ENCODE measurements at places on chromosomes 12 and 14. TPM values are rescaled to one million over a fixed set of nuclear protein-coding genes. Genes with fewer than 3 reads are reported as not detected.

- no peak for DNase-seq
These were observed 45.0 kb downstream of the NOPCHAP1 start for GRCh38 chr12:105030820-105031807.

GRCh38 chr14:83960832-83961512 is 1569.0 kb upstream of the FLRT2 start:
- DNase-seq = no peak

- no peak for DNase-seq
These were observed 96.7 kb downstream of the CHST11 start for GRCh38 chr12:104553421-104553820.

Gene KRT7
- 3.4 TPM for total RNA-seq

Gene KRT77
- total RNA-seq = not detected
